Myometrial cell (primary cell): ENCODE measurements at places on chromosomes 7 and 10. TPM values are rescaled to one million over a fixed set of nuclear protein-coding genes. Genes with fewer than 3 reads are reported as not detected.

Gene RBM28
- total RNA-seq = 14.4 TPM in 2 replicates

Gene GAD2
- not detected in 2 replicates for total RNA-seq

Gene EBF3
- total RNA-seq = under 0.01 TPM in 1 of 2 replicates, not detected in the other

Gene AUTS2
- under 0.01 and 4.1 TPM in 2 replicates for total RNA-seq

Gene HOXA1
- total RNA-seq = 1.7 and 2.1 TPM in 2 replicates

Gene IMPDH1
- total RNA-seq = 101 and 126 TPM in 2 replicates

Gene C10orf53
- not detected in 2 replicates for total RNA-seq

Gene TDRD1
- total RNA-seq = 0.35 TPM in 1 of 2 replicates, not detected in the other

Gene ACBD7
- 3.7 and 4.3 TPM in 2 replicates for total RNA-seq

Gene VPS41
- 18.5 and 22.5 TPM in 2 replicates for total RNA-seq

Gene DEPP1
- total RNA-seq = 9.7 and 14.4 TPM in 2 replicates

Gene CYP2C18
- total RNA-seq = not detected in 2 replicates

Gene INA
- 1.2 and 1.7 TPM in 2 replicates for total RNA-seq

Gene AKR1C2
- total RNA-seq = 4.6 and 5.0 TPM in 2 replicates

Gene GPR85
- total RNA-seq = 3.4 and 4.6 TPM in 2 replicates

Gene PRTFDC1
- 15.3 and 22.9 TPM in 2 replicates for total RNA-seq

Gene AKR1E2
- 2.0 and 6.4 TPM in 2 replicates for total RNA-seq

Gene LRRC61
- 1.7 and 3.9 TPM in 2 replicates for total RNA-seq

Gene GRM3
- not detected in 2 replicates for total RNA-seq

Gene FFAR4
- not detected in 2 replicates for total RNA-seq

Gene ZWINT
- total RNA-seq = 24.2 and 36.2 TPM in 2 replicates

Gene CLRN3
- not detected in 2 replicates for total RNA-seq

Gene SPDYE11
- not detected in 2 replicates for total RNA-seq

Gene NRCAM
- total RNA-seq = 1.1 TPM in 1 of 2 replicates, not detected in the other

Gene BLVRA
- total RNA-seq = 93.4 and 113 TPM in 2 replicates

Gene ZNF736
- 2.7 and 3.2 TPM in 2 replicates for total RNA-seq

Gene ITGB8
- total RNA-seq = 1.2 and 2.5 TPM in 2 replicates

Gene IL2RA
- not detected in 2 replicates for total RNA-seq

Gene RGS10
- total RNA-seq = 75.7 and 92.5 TPM in 2 replicates

Gene MCU
- 26.4 and 32.3 TPM in 2 replicates for total RNA-seq

Gene SP8
- not detected in 2 replicates for total RNA-seq

Gene CYP2C19
- not detected in 2 replicates for total RNA-seq

Gene NOS3
- 8.9 and 11.0 TPM in 2 replicates for total RNA-seq

Gene CROT
- total RNA-seq = 10.5 and 17.3 TPM in 2 replicates

Gene HILPDA
- total RNA-seq = 7.8 and 12.1 TPM in 2 replicates

Gene ZPBP
- not detected in 2 replicates for total RNA-seq

Gene MRLN
- total RNA-seq = not detected in 2 replicates

Gene TMEM229A
- not detected in 2 replicates for total RNA-seq

Gene COL1A2
- total RNA-seq = 2,391 and 2,430 TPM in 2 replicates

Gene SPAG6
- not detected in 2 replicates for total RNA-seq

Gene ZNF425
- 1.1 and 1.4 TPM in 2 replicates for total RNA-seq

Gene GIMAP5
- not detected in 2 replicates for total RNA-seq

Gene CLDN3
- not detected in 2 replicates for total RNA-seq

Gene FGFR2
- not detected in 2 replicates for total RNA-seq
